ENCODE measurements at places on chromosomes 12 and 14.

GRCh38 chr12:115273456-115273855 is 589.5 kb upstream of the TBX3 start:
- no peak for DNase-seq

- no peak for DNase-seq
These were observed 25.9 kb downstream of the SLC25A47 start for GRCh38 chr14:100348784-100349685.

DNA sequence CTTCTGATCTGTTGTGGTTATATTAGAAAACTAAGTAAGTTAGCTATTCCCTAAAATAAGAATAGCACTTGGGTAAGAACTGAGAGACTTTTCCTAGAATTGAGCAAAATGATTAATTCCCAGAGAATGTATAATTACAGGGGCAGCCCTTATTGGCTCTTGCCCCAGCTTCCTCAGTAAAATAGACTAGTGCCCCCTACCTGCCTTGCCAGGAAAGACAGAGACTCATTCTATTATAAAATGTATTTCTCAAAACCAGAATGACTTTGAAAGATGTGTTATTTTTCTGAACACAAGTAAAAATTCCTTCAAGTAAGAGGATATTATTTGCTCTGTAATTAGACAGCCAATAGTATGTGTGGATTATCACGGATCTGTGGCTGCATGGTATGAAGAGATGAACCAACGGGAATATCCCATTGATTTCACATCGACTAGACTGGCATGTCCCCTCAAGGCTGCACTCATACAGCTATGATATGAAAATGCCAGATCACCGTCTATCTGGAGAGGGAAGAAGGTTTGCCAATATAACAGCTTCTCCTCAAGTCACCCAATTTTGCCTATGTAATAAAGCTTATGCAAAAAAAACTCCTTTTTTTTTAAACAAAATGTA is 7.4 kb upstream of the GLRX5 start:
- peak; percentile 53 for DNase-seq

DNA sequence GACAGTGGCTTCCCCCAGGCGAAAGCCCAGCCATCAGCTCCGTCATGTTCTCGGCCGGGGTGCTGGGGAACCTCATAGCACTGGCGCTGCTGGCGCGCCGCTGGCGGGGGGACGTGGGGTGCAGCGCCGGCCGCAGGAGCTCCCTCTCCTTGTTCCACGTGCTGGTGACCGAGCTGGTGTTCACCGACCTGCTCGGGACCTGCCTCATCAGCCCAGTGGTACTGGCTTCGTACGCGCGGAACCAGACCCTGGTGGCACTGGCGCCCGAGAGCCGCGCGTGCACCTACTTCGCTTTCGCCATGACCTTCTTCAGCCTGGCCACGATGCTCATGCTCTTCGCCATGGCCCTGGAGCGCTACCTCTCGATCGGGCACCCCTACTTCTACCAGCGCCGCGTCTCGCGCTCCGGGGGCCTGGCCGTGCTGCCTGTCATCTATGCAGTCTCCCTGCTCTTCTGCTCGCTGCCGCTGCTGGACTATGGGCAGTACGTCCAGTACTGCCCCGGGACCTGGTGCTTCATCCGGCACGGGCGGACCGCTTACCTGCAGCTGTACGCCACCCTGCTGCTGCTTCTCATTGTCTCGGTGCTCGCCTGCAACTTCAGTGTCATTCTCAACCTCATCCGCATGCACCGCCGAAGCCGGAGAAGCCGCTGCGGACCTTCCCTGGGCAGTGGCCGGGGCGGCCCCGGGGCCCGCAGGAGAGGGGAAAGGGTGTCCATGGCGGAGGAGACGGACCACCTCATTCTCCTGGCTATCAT is 663 bp downstream of the PTGER2 start:
- DNase-seq = no peak

GRCh38 chr12:115223322-115223721 is 539.3 kb upstream of the TBX3 start:
- no peak for DNase-seq

DNA sequence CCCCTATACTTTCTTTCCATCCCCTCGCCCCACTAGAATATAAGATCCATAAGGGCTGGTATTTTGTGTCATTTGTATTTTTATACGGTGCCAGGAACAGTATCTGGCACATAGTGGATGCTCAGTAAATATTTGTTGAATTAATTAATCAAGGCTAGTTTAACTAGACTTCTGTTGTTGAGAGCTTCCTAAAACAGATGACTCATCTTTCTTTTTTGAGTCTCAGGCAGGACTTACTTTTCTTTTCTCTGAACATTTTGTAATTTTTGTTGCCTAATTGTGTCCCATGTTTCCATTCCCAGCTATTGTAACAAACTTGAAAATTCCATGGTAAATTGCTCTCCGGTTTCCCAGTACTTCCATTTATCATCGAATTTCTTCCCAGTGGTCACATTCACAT is 16.7 kb downstream of the STK38L start:
- DNase-seq = no peak

DNA sequence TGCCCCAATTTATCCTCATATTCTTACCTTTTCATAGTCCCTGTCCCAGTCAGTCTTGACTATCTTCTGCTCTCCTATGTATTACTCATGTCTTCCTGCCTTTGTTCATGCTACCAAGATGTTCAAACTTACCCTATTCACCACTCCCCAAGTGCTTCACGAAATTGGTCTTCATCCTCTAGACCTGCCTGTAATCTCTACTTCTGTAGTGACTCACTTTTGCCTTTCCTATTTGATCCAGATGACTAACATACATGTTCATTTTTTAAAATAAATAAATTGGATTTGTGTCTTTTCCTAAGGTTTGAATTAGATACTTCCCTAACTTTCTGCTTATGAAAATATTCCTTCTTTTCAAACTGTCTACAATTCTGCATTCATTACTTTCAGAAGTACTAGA is 107.7 kb upstream of the PPM1H start:
- DNase-seq = no peak

DNA sequence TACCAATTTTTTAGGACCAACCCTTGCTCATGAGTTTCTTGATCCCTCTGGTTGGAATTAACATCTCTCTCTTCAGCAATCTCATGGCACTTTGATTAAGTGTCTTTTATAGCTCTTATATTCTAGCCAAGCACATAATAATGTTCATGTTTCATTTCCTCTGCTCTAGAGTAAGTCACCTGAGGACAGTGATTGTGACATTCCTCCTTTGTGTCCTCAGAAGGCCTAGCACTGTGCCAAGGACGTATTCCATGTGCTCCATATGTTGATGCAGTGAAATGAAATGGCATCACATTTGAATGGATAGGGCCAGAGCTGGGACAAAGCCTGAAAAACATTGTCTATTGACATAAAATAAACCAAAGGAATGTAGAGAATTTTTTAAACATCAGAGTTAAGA is 322.8 kb upstream of the PRICKLE1 start:
- DNase-seq = no peak

DNA sequence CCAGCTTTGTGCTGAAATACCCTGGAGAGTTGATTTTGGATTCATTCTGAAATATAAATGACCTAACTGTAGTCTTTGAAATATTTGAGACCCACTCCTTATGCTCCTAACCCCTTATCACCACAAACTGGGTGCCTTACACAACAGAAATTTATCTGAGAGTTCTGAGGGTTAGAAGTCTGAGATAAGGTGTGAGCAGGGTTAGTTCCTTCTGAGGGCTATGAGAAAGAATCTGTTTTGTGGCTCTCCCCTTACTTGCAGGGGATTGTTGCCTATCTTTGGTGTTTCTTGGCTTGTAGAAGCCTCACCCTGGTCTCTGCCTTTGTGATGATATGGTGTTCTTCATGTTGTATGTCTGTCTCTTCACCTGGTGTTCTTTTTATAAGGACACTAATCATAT is 91.7 kb downstream of the DERA start:
- no peak for DNase-seq

- DNase-seq = no peak
These were observed 1.4 kb downstream of the KTN1 start for GRCh38 chr14:55581342-55581771.

DNA sequence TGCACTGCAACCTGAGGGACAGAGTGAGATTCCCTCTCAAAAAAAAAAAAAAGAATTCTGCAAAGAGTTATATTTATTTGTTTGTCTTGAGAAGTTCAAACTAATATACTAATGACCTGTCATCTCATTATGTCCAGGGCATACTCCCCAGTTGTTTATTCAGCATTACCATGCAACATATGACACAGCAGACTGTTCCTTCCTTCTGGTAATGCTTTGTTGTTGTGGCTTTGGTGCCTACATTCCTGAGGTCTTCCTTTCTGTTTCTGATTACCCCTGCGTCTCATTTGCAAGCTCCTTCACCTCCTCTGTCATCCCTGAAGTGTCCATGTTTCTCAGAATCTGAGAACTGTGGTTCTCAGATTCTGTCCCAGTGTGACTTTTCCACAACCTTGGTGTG is 55.3 kb downstream of the DERA start:
- no peak for DNase-seq

- no peak for DNase-seq
These were observed 121.0 kb downstream of the PIK3C2G start for GRCh38 chr12:18382236-18382885.

DNA sequence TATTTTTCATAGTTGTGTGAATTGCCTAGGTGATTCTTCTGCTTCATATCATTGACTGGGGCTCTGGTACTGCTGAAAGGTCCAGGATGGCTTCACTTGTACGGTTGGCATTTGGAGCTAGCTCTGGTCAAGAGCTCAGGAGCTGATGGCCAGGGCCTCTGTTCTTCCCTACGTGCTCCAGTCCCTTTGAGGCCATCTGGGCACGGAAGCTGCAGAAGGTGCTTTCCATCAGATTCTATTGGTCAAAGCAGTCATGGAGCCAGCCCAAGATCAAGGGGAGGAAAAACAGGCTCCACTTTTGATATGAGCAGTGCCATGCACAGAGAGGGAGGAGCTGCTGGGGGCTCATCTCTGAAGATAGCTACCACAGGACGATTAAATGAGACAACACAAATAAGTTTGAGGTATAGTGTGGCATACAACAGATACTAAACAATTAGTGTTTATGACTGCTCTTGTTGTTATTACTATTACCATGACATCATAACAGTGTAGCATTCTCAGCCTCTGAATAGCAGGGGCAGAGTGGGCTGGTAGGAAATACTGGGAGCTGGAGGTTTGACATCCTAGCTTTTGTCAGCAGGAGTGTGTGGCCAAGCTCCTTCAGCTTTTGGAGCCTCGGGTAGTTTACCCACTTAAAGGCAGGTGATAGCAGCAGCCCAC is 10.4 kb downstream of the KRT83 start:
- DNase-seq = no peak

GRCh38 chr14:72583316-72584272 is 310.3 kb downstream of the DPF3 start:
- no peak for DNase-seq

- no peak for DNase-seq
These were observed 103.8 kb downstream of the TBX5 start for GRCh38 chr12:114302117-114302516.

DNA sequence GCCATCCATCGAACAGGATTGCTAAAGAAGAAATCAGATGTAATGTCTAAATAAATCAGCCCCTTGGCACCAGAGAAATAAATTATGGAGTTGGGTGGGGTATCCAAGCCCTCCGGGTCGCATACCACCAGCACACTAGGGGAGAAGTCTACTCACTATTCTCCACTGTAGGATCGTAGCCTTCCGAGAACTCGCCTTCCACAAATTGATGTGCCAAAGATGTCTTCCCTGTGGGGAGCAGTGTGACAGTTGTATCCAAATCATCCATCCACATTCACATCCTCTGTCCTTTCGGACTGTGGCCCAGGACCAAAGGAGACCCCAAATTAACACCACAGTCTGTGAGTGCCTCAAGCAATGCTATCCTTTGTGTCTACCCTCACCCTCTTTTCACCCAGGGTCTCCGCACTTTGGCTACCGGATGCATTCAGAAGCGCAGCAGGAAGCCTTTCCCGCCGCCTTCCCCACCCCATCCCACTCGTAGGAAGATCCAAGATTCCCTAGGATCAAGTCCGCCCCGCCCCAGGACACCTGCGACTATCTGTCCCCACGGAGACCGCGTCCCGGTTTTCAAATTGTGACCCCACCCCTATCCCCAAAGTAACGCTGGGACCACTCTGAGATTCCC is 786 bp downstream of the RHEBL1 start:
- no peak for DNase-seq
